ENCODE measurements at places on chromosomes 5 and 9. TPM values are rescaled to one million over a fixed set of nuclear protein-coding genes. Genes with fewer than 3 reads are reported as not detected.

DNA sequence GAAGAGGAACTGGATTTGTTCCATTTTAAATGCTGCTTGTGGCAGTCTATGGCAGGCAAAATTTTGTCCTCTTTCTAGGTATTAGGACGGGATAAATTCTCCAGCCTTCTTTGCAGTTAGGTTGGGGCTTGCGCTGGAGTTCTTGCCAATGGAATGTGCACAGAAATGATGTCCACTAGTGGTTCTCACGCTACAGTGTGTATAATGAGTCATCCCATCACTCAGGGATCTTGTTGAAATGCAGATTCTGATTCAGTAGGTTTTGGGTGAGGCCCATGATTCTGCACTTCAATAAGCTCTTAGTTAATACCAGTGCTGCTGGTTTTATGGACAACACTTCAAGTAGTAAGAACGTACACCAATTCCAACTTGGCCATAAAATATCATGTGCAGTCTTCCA, 317.6 kb upstream of the KLF4 start:
- DNase-seq = no peak

- no peak for DNase-seq
These were observed 10.0 kb upstream of the TCOF1 start for GRCh38 chr5:150347451-150347850.

DNA sequence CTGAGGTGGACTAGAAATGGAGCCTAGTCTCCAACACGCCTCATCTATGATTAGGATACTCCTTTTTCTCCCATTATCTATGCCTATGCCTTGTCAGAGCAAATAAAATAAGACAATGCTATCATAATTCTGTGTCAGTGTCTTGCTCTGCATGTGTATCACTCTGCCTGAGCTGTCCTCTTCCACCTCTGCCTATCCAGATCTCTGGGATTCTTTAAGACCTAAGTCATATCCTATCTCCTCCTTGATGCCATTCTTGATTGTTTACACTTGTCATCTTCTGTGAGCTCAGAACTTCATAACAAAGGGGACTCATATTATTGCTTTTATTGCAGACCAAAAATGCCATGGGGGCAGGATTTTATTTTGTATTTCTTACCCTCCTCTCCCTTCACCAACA, 351.2 kb upstream of the C9orf72 start:
- no peak for DNase-seq

- DNase-seq = peak; percentile 62
These were observed 77.5 kb downstream of the RXRA start for GRCh38 chr9:134403682-134404301.

DNA sequence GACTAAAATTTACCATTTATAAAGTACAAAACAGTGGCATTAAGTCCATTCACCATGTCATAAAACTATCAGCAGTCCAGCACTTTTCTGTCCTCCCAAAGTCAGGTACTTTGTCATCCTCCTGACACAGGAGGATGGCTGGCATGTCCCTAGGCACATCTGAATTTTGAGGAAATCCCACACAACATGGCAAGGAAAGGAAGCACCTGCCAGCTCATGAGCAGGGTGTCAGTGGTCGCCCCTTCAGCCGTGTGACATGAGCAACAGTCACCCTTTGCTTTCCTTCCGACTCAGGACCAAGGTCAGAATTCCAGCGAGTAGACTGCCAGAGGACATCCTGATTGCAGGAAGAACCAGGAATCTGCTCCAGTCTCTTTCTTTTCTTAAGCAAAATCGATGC, 77.1 kb downstream of the PPARGC1B start:
- no peak for DNase-seq

- DNase-seq = no peak
These were observed 268.2 kb upstream of the TAS2R1 start for GRCh38 chr5:9898319-9898718.

Gene TXNDC8
- not detected for total RNA-seq

Gene TLN1
- total RNA-seq = 186 TPM

DNA sequence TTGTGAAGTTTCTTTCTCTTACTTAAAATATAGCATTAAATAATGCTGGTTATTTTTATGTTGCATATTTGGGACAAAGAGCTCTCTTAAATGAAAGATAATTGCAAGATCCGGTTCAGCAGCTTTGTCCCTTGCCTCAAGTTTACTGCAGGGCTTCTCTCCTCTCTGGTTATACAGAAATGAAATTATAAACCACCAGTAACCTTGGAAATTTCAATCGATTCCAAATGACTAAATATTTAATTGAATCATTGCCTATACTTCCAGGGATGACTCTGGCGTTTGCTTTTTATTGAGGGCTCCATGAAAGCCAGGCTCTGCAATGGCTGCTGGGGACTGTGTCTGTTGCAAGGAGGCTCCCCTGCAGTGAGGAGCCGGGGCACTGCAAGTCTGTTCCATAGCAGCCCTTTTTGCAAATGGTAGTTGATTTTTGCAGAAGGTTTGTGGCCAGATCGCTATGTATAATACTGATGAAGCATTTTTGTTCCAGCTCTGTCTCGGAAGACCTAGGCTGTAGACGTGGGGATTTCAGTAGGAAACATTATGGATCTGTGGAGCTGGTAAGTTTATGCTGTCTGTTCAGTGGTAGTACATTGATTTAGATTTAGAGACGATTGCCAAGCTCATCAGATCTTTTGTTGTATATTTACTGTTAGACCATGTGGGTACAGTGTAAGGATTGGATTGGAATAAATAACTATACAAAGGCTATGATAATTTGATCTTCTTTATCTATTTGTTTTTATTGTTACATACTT, at the start of gene GARNL3:
GARNL3 (plus strand) TSS at position 313 of the 758 bp plus-strand sequence; CDS start at position 417, 104 bp downstream.
- DNase-seq = no peak

- no peak for DNase-seq
These were observed 131.1 kb downstream of the ZCCHC7 start for GRCh38 chr9:37251452-37251851.

Gene ADAMTS19
- 0.88 TPM for total RNA-seq

DNA sequence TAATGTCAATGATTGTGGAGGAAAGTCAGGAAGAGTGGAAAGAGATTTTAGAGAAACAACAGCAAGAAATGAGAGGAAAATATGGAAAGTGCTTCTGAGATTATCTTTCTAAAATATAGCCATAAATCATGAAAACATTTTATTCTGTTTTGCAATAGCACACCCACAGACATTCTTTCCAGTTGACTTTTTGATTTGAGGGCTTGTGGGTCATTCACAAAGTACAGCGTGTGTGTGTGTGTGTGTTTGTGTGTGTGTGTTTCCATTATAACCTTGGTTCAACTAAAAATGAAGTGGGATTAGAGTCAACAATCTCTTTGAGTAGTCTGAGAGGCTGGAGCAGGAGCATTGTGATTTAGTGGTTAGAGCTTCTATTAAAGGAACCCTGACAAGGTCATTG, 116.6 kb upstream of the GAS1 start:
- DNase-seq = no peak

- DNase-seq = no peak
These were observed 3.4 kb downstream of the PCDHGC5 start for GRCh38 chr5:141492168-141492885.

- DNase-seq = no peak
These were observed 22.5 kb upstream of the SNX18 start for GRCh38 chr5:54495027-54495426.

- peak; percentile 94 for DNase-seq
These were observed at the start of gene HRCT1 for GRCh38 chr9:35905912-35906679. HRCT1 (plus strand) TSS chr9:35906202; CDS start chr9:35906288, 86 bp downstream.

GRCh38 chr9:133955821-133956411, 36.2 kb downstream of the VAV2 start:
- DNase-seq = peak; percentile 76

GRCh38 chr5:18686253-18686652, 1052.0 kb downstream of the TAF11L14 start:
- no peak for DNase-seq

- no peak for DNase-seq
These were observed 22.5 kb downstream of the FOXD1 start for GRCh38 chr5:73426034-73426433.

DNA sequence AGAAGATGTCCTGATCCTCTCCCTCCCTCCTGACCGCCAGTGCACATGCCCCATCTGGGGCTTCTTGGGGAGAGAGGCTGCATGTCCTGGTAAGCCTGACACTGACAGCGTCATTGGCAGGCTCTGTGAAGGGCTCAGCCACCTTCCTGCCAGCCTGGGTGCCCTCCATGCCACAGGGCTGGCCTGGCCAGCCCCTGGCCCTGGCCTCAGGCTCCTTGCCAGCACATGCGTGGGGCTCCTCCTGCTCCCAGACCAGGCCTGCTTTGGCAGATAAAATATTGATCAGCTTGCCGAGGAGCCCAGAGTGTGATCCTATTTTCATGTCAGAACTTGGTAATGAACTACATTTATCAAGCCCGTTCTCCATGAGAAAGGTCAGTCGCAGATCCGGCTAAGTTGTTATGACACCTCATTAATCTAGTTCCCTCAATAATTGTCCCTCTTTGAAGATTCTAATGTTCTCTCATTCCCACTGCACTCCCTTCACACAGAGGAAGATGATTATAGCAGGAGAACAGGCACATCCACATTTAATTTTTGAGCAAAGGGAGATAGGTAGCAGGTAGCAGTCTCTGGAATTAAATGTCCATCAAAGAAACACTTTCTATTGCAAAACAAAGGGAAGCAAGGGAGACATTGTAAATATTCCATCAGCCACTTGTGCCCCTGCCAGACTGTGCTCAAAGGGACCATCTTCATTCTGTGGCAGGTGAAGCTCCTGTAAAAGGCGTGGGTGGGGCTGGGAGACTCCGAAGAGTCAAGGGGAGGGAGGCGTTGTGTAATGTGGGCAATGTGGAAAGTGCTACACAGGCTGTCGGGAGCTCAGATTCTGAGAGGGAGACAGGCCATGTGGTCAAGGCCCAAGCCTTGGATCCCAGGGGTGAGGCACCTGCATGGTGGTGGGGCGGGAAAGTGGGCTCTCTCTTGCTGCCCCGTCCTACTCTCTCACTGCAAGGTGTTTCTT, 272.0 kb downstream of the HSPA4 start:
- no peak for DNase-seq

DNA sequence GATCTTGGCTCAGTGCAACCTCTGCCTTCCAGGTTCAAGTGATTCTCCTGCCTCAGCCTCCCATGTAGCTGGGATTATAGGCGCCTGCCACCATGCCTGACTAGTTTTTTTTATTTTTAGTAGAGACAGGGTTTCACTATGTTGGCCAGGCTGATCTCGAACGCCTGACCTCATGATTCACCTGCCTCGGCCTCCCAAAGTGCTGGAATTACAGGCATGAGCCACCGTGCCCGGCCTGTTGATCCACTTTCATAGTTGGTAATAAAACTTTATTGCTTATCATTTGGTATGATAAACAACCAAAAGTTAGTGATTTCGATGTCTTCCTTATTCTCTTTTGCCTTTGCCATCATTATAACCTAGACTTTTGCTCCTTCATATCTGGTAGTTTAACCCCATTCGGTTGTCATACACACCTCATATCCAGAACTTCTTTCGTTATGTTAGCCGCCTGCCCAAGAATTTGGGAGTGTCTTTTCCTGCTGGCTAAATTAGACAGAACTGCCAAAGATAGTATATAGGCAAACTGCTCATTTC, 45.0 kb downstream of the UBE2R2 start:
- DNase-seq = no peak

Gene TRMT10B
- 13.0 TPM for total RNA-seq

GRCh38 chr9:8924562-8924961, 1125.0 kb upstream of the DMAC1 start:
- no peak for DNase-seq

DNA sequence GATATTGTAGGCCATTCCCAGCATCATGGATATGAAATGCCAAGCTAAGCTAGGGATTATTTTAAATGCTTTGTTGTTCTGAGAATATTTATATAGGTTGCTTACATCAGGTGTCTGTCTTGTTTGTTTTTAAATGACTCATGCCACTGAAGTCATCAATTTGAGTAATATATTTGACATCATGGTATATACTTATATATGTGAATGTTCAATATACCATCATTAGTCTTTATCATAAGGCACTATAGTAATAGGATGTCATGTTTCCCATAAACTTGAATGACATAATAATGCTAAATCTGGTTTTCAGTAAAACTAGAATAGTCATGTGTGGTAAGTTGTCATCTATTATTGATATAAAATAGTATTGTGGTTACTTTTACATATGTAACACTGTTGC, 13.1 kb downstream of the C9orf85 start:
- DNase-seq = no peak

DNA sequence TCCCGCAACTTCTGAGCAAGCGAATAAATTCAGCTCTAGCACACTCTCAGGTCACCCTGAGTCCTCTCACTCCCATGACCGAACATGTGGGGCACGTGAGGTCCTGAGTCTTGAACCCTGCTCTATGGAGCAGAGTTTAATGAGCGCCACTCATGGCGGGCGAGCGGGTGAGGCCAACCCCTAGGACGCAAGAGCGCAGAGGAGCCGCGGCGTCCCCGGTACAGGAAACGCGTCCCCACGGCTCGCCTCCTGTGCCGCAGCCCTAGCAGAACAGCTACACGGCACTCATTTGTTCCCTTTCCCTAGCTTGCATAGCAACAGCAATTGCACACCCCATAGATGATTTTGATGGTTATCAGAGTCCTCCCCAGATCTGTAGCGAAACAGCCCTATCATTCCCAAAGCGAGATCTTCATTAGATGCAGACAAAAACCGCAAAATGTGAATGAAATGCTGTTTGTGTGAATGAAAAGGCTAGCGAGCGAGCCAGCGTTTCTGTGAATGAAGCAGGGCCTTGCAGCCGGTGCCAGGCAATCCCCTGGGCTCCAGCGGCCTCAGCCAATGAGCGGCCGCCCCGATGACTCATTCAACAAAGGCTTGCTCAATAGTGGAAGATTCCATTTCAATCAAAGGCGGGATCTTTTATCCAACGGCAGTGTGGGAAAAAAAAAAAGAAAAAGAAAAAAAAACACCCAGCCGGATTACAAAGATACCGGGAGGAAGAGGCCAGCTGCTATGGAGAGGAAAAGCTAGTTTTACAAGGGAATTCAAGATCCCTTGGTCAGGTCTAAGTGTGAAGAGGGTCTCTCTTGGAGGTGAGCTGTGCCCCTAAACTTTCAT, 1.5 kb upstream of the SHC3 start:
- peak; percentile 39 for DNase-seq

Gene SGCD
- 2.6 TPM for total RNA-seq

Gene SLC6A19
- total RNA-seq = 9.9 TPM

DNA sequence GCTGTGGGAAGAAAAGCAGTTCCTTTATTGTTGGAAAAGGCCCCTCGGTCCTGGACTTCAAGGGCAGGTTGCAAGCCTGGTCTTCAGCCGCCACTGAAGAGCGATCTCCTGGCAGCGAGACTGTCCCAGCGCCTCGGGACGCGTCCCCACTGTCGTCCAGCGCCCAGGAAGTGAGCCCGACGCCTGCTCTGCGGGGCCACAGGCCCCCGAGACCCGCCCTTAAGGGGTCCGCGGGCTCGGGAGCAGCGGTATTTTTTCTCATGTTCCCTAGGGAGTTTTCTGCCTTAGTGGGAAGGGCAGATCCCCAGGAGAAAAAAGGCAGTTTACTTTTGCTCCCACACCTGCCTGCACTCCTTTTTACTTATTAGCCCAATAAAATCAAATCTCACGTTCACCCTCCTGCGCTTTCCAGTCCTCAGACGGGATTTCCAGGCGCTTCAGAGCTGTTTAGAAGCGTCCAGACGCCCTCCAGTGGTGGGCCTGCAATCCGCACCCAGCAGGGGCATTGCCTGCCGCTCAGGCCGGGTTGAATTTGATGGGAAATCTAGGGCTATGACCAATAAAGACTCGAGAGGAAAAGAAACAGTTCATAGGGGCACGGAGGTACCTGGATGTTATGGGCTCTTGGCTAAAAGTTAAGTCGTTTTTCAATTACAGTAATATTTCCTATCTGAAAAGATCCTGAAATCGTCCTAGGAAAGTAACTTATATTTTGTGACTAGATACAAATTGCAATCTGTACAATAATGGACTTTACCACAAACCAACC, 2.8 kb upstream of the EFNA5 start:
- DNase-seq = peak; percentile 48

- DNase-seq = no peak
These were observed 283.7 kb downstream of the ZNF608 start for GRCh38 chr5:124462751-124463150.

GRCh38 chr5:134465816-134466240, 54.1 kb upstream of the CDKN2AIPNL start:
- DNase-seq = peak; percentile 94

Data from Peyer's patch (tissue), 4 donors.